Activated CD4-positive, alpha-beta T cell treated with anti-CD3 and anti-CD28 coated beads for 4 hours (primary cell): ENCODE measurements at places on chromosomes 11 and 22.

DNA sequence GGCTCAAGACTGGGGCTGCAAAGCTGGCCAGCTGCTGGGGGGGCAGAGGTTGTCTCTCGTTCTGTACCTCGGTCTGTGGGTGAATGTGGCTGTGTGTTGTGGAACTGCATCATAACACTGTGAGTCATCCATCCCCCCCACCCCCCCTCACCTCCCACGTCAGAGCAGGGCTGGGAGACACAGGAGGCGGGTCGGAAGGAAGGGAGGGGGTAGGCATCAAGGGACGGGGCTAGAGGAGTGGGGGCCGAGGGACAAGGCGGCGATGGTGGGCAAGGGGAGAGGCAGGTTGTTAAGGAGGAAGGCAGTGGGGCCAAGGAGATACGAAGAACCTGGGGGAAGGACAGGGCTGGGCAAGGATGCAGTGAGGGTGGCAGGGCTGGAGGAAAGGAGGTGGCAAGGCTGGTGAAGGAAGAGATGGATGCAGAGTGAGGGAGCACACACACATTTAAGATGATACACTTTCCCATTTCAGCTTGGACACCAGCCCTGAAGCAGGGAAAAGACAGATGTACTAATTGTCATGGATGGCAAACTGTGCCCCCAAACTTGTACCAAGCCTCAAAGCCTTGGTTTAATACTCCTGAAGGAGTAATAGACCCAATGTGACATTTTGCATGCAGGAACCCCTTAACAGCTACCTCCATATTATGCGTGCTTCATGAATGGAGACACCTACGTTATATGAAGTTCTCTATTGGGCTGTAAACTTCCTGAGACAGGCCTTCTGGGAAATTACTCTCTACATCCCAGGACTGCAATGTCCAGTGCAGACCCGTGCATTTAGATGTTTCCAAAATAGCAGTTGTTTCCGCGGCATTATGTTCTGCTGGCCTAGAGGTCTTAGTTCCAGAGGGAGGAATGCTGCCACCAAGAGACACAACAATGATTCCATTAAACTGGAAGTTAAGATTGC is at the start of gene YPEL4:
Gene YPEL4 (minus strand): TSS at position 87 of the 913 bp plus-strand sequence. CDS start 2,805 bp downstream, outside the sequence.
- peak; percentile 71 for DNase-seq

- DNase-seq: no peak
These were observed 34.3 kb downstream of the MRTFA start for GRCh38 chr22:40602231-40602630.

DNA sequence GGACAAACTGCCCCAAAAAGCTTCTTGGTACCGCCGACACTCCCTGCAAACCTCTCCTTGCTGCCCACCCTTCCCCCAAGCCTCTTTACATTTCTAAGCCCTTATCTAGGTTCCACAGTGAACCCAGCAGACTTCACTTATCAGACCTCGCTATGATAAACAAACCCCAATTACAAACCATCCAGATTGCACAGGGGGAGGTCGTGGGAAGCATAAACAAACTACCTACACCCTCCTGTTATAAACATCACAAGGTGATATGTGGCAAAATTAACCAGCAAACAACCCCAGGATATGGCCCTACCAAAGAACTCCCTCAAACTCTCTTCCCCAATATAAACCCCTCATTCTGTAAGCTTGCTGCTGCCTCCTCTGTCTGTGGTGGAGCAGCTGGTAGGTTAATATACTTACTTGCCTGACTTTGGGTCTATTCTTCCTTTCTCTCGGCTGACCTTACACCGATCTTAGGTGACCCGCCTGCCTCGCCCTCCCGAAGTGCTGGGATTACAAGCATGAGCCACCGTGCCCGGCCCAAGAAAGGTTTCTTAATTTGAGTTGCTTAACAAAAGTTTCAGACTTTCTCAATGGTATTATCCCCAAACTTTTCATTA is 66.0 kb upstream of the TENM4 start:
- no peak for DNase-seq

- DNase-seq: no peak
These were observed 4.9 kb upstream of the KRTAP5-6 start for GRCh38 chr11:1691878-1692707.

DNA sequence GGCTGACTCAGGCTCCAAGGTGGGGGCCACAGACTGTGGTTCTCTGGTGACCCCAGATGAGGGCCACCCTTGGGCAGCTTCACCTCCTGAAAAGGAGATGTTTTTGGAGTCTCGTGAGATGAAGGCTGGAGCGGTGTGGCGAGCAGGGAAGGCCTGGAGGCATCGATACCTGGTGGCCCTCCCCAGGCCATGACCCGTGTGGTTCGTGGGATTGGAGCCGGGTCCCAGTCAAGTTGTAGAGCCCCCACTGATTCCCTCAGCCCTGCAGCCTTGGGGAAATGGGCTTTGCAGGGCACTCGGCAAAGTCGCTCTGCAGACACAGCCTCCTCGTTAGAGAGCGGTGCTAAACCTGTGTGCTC is 1083.4 kb downstream of the BRD1 start:
- no peak for DNase-seq

DNA sequence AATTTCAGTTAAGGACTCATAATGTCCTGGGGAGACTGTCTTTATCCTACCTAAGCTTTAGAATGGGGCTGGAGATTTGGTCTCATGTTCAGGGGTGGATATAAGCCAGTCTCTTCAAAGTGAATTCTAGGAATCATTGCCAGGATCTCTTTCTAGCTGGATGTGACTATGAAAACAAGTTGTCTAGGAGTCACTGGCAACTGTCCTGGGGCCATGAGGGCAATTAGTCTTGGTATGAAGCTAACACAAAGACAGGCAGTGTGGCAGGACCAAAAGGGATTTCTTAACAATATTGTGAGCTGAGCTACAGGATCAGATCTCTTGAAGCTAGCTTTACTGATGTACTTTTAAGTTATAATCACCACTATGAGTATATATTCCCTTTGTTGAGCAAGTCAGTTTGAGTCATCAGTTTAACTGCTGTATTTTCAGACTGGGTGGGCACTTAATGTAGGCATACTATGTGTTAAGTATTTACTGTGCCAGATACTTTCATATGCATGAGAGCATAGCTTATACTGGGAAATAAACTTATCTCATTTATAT is 390.0 kb upstream of the CCDC90B start:
- DNase-seq: no peak

- no peak for DNase-seq
These were observed 3.6 kb upstream of the SHANK2 start for GRCh38 chr11:71255800-71256479.

DNA sequence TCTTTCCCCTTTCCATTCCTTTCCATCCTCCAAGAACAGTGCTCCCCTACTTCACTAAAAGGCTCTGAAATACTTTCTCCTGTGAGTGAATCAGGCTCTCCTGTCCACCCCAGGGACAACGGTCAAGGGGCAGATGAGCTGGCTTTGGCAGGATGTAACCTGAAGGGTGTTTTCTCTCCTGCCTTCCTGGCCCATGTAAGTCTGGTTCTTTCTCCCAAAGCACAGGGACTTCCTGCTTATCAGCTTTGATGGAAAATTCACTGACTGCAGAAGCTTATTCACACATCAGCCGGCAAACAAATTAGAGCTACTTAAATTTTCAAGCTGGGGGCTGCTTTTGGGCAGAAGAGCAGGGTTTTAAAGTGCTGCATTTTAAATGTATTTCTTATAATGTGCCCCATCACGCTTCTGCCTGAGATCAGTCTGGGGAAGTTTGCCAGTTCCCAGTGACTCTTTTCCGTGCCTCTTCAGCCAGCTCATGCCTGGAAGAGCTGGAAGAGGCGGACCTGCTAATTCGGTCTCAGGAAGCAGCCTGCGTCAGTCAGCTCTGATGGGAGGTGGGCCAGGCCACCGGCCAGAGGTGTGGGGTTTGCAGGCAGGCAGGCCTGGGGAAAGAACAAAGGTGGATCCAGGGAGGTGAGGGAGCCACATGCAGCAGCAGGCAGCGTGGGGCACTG is 140.4 kb upstream of the TBCEL start:
- no peak for DNase-seq

GRCh38 chr11:111360150-111361043 is 18.7 kb downstream of the POU2AF1 start:
- DNase-seq: no peak
